ENCODE measurements at places on chromosomes 2 and 18.

GRCh38 chr2:210440206-210440605 is 36.4 kb downstream of the LANCL1 start:
- DNase-seq = no peak

- no peak for DNase-seq
These were observed 212.6 kb upstream of the SP5 start for GRCh38 chr2:170502361-170503130.

DNA sequence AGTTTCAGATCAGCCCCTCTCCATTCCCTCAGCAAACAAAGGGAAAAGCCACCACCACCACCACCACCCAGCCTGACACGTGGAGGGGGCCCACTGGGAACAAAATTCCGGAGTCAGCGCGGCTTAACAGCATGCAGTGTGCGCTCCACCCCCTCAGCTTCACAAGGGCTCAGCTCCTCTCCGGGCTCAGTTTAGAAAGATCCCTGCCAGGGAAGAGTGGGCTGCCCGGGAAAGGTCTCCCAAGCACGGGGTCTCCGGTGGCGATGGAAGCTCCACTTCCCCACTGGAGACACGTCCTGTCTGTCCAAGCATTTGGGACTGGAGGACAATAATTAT is 55.7 kb downstream of the SNORC start:
- no peak for DNase-seq

DNA sequence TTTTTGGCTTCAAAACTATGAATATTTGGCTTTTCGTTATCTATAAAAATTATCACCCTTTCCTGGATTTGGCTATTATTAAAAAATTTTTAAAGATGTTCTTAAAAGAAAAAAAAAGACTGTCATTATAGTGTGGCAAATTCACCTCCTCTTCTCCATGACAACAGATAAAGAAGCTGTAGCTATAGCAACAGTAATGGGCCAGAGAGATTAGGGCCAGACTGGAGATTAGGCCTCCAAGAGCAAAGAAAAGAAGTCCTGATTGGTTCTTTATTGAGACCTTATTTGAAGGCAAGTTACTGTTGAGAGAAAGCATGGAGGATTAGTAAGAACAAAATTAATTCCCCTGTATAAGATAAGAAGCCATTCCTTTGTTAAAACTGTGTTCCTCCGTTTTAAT is 812.5 kb downstream of the DCC start:
- DNase-seq = no peak

- DNase-seq = no peak
These were observed 273.5 kb downstream of the PTGR3 start for GRCh38 chr18:74935434-74935833.

- DNase-seq = no peak
These were observed 61.6 kb upstream of the ACYP2 start for GRCh38 chr2:54053830-54054229.

DNA sequence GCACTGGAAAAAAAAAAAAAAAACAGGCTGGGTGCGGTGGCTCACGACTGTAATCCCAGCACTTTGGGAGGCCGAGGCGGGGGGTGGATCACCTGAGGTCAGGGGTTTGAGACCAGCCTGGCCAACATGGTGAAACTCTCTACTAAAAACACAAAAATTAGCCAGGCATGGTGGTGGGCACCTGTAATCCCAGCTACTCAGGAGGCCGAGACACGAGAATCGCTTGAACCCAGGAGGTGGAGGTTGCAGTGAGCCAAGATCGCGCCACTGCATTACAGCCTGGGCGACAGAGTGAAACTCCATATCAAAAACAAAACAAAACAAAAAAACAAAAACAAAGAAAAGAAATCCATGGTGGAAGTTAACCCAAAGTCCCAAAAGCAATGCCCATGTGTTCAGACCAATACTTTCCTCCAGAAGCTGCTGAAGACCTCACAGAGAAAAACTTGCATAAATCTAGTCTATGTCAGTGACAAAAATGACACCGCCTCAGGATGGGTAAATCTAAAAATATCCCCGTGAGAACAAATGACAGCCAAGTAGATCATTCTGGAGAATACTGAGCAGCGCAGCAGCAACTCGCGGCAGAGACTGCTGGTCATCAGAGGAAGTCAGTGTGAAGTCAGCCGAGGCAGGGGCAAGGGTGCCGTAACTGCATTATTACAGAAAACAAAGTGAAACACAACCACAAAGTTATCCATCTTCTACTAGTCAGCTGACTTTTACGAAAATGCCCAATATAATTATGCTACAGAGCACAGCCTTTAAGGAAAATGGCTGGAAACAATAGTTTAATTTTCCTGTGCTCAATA is 41.0 kb downstream of the LPIN2 start:
- DNase-seq = no peak

- no peak for DNase-seq
These were observed 13.5 kb downstream of the ELAC1 start for GRCh38 chr18:50981381-50981780.

DNA sequence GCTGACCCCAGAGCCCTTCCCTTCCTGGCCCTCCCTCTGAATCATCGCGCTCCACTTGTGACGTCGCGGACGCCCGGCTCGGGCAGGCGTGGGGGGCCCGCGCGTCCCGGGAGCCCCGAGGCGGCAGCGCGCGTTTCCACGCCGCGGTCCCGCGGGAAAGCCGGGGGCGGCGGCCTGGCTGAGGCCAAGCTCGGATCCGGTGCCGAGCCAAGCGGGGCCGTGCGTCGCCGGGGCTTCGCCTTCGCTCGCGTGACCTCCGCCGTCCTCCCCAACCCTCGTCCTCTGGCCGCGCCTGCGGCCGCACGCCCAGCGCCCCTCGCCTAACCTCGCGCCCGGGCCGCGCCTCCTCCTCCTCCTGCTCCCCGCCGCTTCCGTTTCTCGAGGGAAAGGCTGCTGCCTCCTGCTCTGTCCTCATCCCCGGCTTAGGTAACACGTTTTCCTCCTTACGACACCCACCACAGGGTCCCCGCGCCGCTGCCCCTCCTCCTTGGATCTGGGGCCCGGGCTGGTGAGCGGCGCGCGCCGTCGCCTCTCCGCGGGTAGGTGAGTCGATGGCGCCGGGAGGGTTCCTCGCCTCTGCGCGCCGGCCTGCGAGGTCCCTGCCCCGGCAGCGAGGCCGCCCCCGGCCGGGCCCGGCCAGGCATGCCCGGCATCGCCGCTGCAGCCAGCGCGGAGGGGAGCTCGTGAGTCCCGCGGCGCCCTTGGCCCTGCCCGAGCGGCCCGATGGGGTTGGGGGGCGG is at the start of gene INPP1:
TSS of gene INPP1 (plus strand) at position 54 of the 740 bp plus-strand sequence. CDS start 16,514 bp downstream, outside the sequence.
- no peak for DNase-seq

DNA sequence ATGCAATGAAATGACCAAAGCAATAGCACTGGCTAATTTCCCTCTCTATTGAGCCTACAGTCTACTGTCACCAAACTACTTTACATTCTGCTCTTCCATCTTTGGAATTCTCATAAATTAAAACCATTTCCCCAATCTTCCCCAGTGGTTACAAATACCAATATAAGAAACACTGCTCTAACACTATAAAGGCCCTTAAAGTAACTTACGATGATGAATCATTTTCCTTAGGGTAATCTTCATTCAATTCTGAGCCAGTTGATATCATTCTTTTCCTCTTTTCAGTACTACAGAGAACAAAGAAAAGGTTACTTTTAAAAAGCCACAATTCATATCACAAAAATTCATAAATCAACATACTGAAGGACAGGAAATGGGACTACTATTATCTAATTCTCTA is 22.1 kb downstream of the USP37 start:
- DNase-seq = no peak

- DNase-seq = no peak
These were observed 112.9 kb upstream of the ATP8B1 start for GRCh38 chr18:57915865-57916582.

- no peak for DNase-seq
These were observed 104.5 kb downstream of the ATP9B start for GRCh38 chr18:79173742-79174141.

GRCh38 chr2:12710301-12710700 is 6.4 kb upstream of the TRIB2 start:
- no peak for DNase-seq

DNA sequence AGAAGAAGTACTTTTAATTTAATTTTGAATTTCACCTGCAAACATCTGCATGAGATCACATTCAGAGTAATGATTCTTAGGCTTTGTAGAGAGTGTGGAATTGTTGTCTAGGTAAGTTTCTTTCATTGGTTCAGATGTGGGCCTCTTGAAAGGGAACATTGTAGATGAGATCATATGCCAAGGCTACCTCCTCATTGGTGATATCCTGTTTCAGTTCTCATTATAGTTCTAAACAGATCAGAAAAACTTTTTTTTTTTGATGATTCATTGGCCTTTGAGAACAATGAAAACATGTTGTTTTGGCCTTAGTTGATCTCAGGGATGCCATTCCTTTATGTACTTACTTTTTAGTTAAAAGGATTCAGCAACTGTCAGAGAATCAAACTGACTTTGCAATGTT is 44.5 kb downstream of the EML6 start:
- DNase-seq = peak; percentile 33

DNA sequence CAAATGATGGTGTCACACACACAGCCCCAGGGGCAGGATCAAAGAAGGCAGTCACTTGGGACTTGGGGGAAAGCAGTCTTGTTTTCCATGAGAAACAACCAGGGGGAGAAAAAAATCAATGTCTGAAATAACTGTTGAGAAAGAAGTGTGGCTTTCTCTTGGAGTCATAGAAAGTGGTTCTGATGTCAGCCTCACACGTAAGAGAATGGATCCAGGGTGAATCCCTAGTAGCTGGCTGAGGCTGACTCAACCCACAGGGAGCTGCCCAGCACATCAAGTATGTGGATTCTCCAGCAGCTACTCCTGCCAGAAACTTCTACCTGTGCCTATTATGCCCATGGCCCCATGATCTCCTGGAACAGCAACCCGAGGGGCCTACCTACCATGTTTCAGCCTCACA is 33.6 kb upstream of the ZBTB7C start:
- no peak for DNase-seq

- DNase-seq = no peak
These were observed 114.4 kb upstream of the SIX2 start for GRCh38 chr2:45123521-45124191.

- peak; percentile 11 for DNase-seq
These were observed 4.7 kb downstream of the CYTIP start for GRCh38 chr2:157438863-157439823.

DNA sequence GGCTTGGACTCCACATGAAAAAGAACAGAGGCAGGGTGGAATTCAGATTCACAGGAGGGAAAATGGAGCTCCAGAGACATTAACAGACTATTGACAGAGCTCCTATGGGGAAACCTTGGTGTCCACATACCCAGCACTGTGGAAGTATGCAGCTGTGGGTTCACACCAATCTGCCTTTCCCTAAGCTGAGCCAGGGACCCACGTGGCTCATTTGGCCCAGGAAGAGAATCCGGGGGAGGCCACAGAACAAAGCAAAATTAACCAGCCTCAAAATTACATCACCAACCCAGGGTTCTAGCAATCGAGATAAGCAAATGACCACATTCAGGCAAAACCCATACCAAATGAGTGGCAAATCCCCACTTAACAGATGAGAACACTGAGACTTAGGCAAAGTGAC is 105.8 kb upstream of the TWIST2 start:
- no peak for DNase-seq

DNA sequence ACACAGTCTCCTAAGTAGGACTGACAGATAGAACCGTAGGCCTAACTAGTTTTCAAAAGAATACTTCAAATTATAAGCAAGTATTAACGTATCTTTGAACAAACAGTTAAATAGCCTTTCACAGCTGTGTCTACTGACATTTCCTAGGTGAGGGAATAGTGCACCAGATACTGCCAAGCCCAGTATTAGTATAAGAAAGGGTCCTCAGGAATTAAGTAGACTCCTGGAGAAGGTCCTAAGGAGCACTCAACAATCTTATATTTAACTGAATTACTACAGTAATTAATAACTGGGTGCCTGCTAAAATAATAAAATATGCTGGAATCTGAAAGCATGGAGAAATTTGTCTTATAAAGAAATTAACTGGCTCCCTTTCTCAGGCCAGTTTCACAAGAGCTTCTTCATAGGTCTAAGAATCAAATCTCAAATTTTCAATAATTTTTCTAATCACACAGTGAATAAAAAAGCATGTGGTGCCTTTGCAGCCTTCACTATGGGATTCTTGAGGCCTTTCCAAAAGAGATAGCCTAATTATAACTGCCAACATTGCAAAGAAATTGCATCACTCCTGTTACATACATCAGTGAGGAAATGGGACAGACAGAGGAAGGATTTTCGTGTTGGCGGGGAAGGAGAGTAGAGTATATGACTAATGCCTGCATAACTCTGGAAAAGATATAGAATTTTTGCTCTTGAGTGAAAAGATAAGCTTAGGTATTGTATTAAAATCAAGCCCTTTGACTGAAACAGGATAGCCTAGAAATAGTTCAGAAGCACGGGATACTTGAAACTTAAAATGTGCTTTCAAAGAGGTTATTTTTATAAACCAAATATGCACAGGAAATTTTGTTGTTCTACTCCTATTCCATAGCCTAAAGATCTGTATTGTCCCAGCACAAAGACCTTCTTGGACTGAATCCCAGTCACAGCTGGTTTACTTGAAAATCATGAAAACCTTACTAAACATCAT is 228.6 kb upstream of the STK17B start:
- peak; percentile 92 for DNase-seq

- DNase-seq = no peak
These were observed 87.5 kb downstream of the MBP start for GRCh38 chr18:77044866-77045664.
